EH (cell line): ENCODE measurements at places on chromosomes 5 and 9.

- DNase-seq, result no peak
Observed at GRCh38 chr9:107355394-107355793, 72.3 kb downstream of the RAD23B start.

GRCh38 chr9:134942011-134942787 is 24.5 kb upstream of the FCN1 start:
- DNase-seq, result peak; percentile 9

GRCh38 chr9:100296407-100296806 is 56.3 kb downstream of the TEX10 start:
- no peak for DNase-seq

DNA sequence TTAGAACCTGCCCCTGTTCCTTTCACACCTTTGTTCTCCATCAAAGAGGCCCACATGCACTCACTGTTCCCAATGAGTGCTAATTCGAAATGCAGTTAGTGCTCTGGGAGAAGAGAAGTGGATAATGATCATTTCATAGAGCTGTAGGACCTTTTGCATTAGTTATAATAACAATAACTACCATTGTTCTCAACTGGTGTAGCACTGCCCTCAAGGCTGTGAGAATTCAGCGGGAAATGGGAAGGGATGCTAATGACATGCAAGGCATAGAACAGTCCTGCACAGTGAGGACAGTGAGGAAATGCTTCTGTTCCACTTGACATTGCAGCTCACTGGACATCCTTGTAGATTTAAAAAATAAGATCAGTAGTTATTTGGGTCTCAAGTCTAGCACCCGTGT is 187.4 kb downstream of the FBXL7 start:
- no peak for DNase-seq

DNA sequence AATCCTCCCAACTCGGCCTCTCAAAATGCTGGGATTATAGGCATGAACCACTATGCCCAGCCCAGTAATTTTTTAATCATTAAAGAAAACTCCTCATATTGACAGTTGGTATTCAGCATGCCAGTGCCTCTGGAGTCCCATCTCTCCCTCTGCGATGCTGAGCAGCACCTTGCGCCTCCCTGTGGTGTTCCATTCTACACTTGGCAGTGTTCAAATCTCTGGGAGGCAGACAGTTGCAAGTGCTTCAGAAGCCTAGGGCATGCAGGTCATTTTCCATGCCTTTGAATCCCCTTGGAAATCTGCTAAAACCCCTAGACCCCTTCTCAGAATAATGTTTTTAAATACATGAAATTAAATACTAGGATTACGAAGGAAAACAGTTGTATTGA is 41.3 kb downstream of the GARNL3 start:
- no peak for DNase-seq

- DNase-seq, result peak; percentile 0
Observed at GRCh38 chr5:86757824-86758223, 140.1 kb downstream of the COX7C start.

DNA sequence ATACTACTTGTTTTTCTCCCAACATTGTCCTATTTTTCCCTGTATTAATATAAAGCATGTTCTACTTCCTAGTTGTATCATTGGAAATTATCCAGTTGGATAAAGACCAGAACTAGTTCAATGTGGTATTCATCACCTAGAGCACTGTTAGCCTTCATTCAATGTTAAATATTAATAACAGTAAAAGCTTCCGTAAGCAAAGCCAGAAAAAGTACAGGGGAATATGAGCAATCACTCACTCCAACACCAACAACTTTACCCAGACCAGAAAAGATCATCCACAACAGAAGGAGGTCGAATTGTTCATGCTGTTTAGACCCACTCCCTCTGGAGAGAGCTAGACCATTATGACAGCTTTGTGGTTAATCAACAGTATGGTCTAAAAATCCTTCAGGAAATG is 728.4 kb downstream of the MAT2B start:
- no peak for DNase-seq

DNA sequence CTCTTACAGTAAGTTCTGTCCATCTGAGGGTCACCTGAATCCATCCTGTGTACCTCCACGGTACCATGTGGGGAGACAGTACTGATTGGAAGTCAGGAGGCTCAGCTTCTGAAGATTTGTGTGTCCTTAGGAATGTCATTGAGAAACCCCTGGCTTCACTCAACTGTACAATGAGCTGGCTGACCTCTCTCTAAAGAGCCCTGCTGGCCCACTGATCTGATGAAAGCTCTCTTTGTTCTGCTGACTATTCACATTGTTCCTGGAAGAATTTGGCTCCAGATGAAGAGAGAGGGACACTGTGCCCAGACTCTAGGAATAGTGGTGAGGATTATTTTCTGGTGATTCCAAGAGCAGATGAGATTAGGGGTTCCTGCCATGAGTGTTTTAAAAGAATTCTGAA is 141.2 kb downstream of the LURAP1L start:
- DNase-seq, result no peak

- peak; percentile 55 for DNase-seq
Observed at GRCh38 chr9:115694991-115695390, 458.6 kb upstream of the PAPPA start.
